Sigmoid colon (tissue), 7 donors: ENCODE measurements at places on chromosomes 11 and 22. TPM values are rescaled to one million over a fixed set of nuclear protein-coding genes. Genes with fewer than 3 reads are reported as not detected.

Gene DENND5A
- polyA plus RNA-seq, result 19.3 TPM

Gene LAYN
- 1.4 TPM for polyA plus RNA-seq

Gene PANX3
- polyA plus RNA-seq, result not detected

Gene PDGFD
- polyA plus RNA-seq, result 2.1 TPM

Gene VPREB3
- polyA plus RNA-seq, result 65.9 TPM

Gene YAP1
- 21.1 TPM for polyA plus RNA-seq

Gene PLAAT4
- polyA plus RNA-seq, result 262 TPM

Gene SLC6A5
- not detected for polyA plus RNA-seq

Gene FJX1
- polyA plus RNA-seq, result 1.1 TPM

Gene CCDC90B
- 28.6 TPM for polyA plus RNA-seq

Gene OR2AG1
- polyA plus RNA-seq, result not detected

Gene POU2AF3
- 0.92 TPM for polyA plus RNA-seq

Gene PRSS23
- 25.2 TPM for polyA plus RNA-seq

Gene OR5B21
- not detected for polyA plus RNA-seq

Gene HTR3A
- polyA plus RNA-seq, result 1.5 TPM

Gene CYB5R2
- polyA plus RNA-seq, result 7.8 TPM
